ENCODE measurements at places on chromosomes 3 and 15. TPM values are rescaled to one million over a fixed set of nuclear protein-coding genes. Genes with fewer than 3 reads are reported as not detected.

PPP1R14D gene
- polyA plus RNA-seq: 0.19 TPM

FANCD2OS gene
- 0.30 TPM for polyA plus RNA-seq

PLXNB1 gene
- 17.3 TPM for polyA plus RNA-seq

NR1I2 gene
- 0.33 TPM for polyA plus RNA-seq

ULK3 gene
- polyA plus RNA-seq: 33.3 TPM

ZNF502 gene
- polyA plus RNA-seq: 6.1 TPM

SNTN gene
- not detected for polyA plus RNA-seq

CCDC54 gene
- polyA plus RNA-seq: 2.8 TPM

PLSCR2 gene
- not detected for polyA plus RNA-seq

POPDC2 gene
- polyA plus RNA-seq: 38.2 TPM

IL5RA gene
- not detected for polyA plus RNA-seq

CCDC9B gene
- 17.0 TPM for polyA plus RNA-seq

PRICKLE2 gene
- polyA plus RNA-seq: 6.9 TPM

- DNase-seq: no peak
These were observed 213.8 kb downstream of the NR1D2 start for GRCh38 chr3:24158761-24159454.

- DNase-seq: no peak
These were observed 681 bp downstream of the CTDSPL start for GRCh38 chr3:37862219-37862902.

GRCh38 chr3:129240436-129240835 is 9.0 kb upstream of the COPG1 start:
- DNase-seq: no peak

DNA sequence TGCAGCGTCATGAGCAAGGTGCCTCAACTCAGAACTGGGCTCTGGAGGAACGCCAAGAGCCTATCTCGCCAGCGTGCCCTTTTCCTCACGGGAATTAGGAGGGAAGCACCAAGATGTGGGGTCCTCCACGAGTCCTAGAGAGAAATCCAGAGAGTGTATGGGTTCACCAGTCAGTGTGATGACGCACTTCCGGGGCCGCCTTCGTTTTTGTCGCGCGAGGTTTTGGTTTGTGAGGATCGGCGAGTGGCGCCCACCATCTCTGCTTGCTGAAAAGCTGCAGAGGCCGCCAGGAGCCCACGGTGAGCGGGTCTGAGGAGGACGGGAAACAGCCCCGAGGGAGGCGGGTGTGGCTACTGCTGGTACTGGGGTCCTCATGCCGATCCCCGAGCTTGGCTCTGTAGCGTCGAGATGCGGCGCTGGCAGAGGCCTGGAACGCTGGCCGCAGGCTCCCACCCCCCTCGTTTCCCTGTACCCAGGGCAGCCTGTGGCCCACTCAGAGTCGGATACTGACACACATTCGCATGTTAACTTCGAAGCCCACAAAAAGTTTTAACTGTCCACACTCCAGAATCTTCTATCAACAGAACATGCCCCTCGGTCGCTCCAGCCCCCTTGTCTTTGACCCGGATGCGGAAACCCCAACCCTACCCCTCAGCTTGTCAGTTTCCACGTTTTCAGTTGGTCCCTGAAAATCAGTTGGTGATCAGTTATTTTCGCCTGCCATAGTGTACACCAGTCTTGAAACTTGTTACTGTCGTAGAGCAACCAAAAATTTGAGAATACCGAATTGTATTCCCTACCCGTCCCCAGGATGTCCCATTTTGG is 30.4 kb downstream of the ZNF662 start:
- DNase-seq: peak; percentile 5

GRCh38 chr15:42083916-42084315 is 10.4 kb downstream of the PLA2G4D start:
- DNase-seq: no peak

- DNase-seq: no peak
These were observed 101.4 kb downstream of the FAM43A start for GRCh38 chr3:194787072-194787471.

DNA sequence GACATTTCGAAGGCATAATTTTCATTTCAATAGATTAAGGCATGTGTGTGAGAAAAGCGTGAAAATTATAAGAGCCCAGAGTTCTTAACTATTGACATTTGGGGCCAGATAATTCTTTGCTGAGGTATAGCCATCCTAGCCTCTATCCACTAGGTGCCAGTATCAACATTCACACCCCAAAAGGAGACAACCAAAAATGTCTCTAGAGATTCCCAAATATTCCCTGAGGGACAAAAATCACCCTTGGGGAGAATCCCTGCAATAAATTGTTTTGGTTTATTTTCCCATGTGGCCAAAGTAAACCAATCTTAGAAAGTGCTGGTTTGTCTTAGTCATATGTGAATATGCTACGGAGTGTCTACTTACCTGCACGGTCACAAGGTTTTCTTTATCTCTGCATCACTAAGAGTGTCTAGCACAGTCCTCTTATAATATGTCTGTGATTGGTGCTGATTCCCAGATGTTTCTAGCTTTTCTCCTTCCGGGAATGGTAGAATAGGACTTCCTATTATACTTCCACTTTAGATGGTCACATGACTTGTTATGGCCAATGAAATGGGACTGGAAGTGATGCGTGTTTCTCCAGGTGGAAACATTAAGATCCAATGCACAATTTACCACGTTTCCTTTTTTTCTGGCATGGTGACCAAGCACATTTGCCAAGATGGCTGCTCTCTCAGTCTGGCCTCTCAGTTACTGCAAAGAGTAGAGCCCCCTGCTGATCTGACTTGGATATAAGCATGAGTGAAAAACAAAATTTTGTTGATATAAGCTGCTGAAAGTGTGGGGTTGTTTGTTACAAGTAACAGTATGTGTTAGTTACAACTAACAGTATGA is 8.0 kb upstream of the KBTBD8 start:
- DNase-seq: no peak

- DNase-seq: no peak
These were observed 36.6 kb downstream of the SMAD6 start for GRCh38 chr15:66738595-66738994.

DNA sequence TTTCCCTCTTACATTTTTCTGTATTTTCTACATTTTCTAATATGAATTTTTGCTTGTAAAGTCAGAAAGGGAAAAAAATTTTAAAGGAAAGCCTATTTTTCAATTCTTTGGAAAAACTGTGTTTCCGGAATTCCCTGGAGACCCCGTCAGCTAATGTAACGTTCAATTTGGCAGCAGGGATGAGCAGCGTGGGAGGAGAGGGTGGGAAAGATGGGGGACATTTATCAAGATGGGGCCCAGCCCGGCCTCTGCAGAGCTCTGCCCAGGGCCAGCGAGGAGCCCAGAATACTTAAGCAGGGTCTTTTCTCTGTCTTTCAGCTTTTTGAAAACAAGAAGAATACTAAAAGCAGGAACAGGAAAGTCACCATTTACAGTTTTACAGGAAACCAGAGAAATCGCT is 129.0 kb downstream of the LRRK1 start:
- DNase-seq: peak; percentile 39

- DNase-seq: no peak
These were observed 2.6 kb downstream of the MORF4L1 start for GRCh38 chr15:78875107-78875914.

- DNase-seq: no peak
These were observed 35.1 kb upstream of the IGSF11 start for GRCh38 chr3:119069725-119070124.

GRCh38 chr3:156050918-156051317 is 69.5 kb upstream of the KCNAB1 start:
- no peak for DNase-seq

DNA sequence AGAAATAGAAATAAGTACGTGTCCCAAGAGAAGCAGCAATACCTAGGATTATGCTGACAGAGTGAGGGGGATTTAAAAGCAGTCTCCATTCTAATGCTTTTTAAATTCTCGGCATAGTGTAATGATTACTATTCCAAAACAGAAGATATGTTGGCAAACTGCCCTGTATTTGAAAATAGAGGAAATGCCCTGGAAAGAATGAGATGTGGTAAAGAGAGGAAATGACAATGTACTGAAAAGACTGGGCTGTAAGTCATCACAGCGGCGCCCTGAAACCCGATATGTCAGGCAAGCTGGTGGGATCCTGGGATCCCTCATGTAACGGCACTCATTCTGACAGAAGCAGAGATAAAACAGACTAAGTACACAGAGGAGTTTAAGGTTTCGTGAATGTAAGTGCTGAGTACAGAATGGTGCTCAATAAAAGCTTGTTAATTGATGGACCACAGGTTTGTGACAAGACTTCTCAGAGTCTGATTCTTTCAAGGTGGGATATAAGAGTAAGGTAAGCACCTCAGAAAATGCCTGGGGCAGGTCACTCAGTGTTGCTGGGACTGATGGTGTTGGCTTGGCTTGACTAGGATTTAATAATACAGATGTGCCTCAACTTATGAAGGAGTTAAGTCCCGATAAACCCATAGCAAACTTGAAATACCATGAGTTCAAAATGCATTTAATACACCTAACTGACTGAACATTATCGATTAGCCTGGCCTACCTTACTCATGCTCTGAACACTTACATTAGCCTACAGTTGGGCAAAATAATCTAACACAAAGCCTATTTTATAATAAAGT is 91.4 kb downstream of the NFKBIZ start:
- no peak for DNase-seq

DNA sequence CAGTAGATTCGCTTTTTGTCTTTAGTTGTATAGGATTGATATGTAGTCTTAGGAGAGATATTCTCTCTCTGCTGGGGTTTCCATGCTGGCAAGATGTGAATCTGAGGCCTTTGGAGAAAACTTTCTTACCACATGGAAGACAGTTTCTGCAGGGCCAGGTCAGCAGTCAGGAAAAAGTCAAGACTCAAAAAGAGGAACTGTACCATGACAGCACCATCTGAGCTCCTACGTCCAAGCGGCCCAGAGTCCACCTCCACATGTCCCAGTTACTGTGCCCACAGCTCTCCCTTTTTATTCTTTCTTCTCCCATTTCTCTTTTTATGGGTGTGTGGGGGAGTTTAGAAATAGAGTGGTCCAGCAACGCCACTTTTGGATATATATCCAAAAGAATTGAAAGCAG is 172.0 kb downstream of the MTHFS start:
- DNase-seq: no peak

- no peak for DNase-seq
These were observed 55.9 kb upstream of the GCNT3 start for GRCh38 chr15:59555696-59556095.

- DNase-seq: no peak
These were observed 14.8 kb downstream of the KLHL6 start for GRCh38 chr3:183540501-183541234.

- DNase-seq: no peak
These were observed 902.9 kb downstream of the EPHA3 start for GRCh38 chr3:90010341-90010740.

DNA sequence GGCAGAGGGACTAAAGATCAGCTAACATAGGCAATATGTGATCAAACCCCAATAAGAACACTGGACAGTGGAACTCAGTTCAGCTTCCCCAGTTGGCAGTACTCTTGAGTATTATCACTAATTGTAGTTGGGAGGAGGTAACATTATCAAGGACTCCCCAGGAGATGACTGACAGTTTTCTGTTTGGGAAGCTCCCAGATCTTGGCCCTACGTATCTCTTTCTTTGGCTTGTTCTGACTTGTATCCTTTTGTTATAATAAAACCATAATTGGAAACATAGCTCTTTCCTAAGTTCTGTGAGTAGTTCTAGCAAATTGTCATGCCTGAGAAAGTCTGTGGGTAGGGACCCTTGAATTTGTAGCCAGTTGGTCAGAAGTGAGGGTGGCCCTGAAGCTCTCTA is 316.4 kb downstream of the ZNF621 start:
- no peak for DNase-seq

- DNase-seq: no peak
These were observed 64.2 kb upstream of the FNDC3B start for GRCh38 chr3:171974986-171975837.

- no peak for DNase-seq
These were observed 85.6 kb downstream of the OSBPL10 start for GRCh38 chr3:31895471-31895870.

DNA sequence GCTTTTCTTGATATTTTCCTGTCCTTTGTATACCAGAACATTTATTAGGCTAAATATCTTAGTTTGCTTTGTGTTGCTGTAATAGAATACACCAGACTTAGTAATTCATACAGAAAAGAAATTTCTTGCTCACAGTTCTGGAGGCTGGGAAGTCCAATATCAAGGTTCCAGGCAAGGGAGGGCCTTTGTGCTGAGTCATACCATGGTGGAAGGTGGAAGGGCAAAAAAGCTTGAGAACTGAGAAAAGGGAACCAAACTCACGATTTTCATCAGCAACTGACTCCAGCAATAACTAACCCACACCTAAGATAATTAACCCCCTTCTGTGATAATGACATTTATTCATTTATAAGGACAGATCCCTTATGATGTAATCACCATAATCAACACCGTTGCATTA is 496.9 kb upstream of the SUCLG2 start:
- no peak for DNase-seq

GRCh38 chr3:168068346-168068745 is 27.4 kb downstream of the GOLIM4 start:
- DNase-seq: no peak

DNA sequence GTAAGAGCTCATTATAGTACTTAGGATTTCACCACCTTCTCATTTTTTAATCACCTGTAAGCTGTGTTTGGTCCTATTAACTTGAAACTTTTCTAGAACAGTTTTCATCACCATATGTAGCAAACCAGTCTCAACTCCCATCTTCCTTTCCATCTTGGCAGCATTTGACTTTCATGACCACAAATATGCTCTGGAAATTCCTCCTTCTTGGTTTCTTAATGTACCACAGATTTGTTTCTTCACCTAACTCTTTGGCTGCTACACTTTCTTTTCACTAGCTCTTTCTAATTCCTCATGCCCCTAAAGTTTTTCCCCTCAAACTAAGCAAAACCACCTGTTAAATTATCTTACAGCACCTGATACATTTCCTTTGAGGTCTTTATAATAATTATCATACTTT is 13.2 kb upstream of the NMB start:
- no peak for DNase-seq

- no peak for DNase-seq
These were observed 135.3 kb downstream of the RPLP1 start for GRCh38 chr15:69587723-69588426.
